ENCODE measurements at places on chromosomes 1 and 21. TPM values are rescaled to one million over a fixed set of nuclear protein-coding genes. Genes with fewer than 3 reads are reported as not detected.

DNA sequence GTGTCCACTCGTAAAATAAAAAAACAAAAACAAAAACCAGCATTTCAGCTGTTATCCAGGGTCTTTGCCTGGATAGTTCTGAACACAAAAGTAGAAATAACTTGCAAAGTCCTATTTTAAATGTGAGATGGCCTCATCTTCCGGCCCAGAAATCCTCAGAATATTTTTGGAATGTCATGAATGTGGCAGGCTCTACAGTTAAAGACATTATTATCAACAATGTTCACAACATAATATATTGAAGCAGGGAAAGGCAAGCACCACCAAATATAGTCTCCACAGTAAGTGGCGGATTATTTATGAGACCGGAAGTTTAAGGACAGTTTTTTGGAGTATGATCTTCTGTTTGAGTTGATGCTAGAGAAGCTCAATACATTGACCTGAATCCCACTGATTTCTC is 1.2 kb upstream of the C1orf198 start:
- H3K4me3 ChIP-seq: peak overlapping the region; percentile 74
- DNase-seq: no peak
- H3K4me1 ChIP-seq: peaks cover 43% of the 10 kb centered on the region
- no peaks in the 10 kb centered on the region for H3K27me3 ChIP-seq
- H3K36me3 ChIP-seq: peaks cover 32% of the 10 kb centered on the region

- no peak overlapping the region for H3K4me3 ChIP-seq
- H3K36me3 ChIP-seq: no peaks in the 10 kb centered on the region
- H3K4me1 ChIP-seq: peaks cover 73% of the 10 kb centered on the region
- no peak for DNase-seq
- H3K27me3 ChIP-seq: no peaks in the 10 kb centered on the region
- peak overlapping the region; percentile 95 for H3K27ac ChIP-seq
Observed at GRCh38 chr1:39642796-39643195, 3.4 kb upstream of the HEYL start.

DNA sequence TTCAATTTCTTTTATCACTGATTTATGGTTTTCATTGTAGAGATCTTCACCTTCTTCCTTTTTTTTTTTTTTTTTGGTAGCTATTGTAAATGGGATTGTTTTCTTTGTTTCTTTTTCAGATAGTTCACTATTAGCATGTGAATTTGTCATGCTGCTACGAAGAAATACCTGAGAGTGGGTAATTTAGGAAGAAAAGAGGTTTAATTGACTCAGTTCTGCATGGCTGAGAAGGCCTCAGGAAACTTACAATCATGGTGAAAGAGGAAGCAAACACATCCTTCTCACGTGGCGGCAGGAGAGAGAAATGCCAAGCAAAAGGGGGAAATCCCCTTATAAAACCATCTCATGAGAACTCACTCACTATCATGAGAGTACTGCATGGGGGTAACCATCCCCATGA is 66.4 kb downstream of the DAB1 start:
- H3K27me3 ChIP-seq: no peaks in the 10 kb centered on the region
- H3K4me3 ChIP-seq: no peak overlapping the region
- peaks cover 1% of the 10 kb centered on the region for H3K36me3 ChIP-seq
- no peak for DNase-seq
- H3K27ac ChIP-seq: no peak overlapping the region

- no peaks in the 10 kb centered on the region for H3K36me3 ChIP-seq
- DNase-seq: no peak
- no peaks in the 10 kb centered on the region for H3K27me3 ChIP-seq
- peak within 1 kb of the TSS; percentile 62 for H3K4me3 ChIP-seq
Observed at GRCh38 chr1:62318756-62319544, at the start of gene KANK4. KANK4 (minus strand) TSS chr1:62319434; CDS start chr1:62281564, 37,870 bp downstream.

GRCh38 chr1:198445872-198446271 is 94.6 kb downstream of the ATP6V1G3 start:
- peaks cover 38% of the 10 kb centered on the region for H3K4me1 ChIP-seq
- no peaks in the 10 kb centered on the region for H3K36me3 ChIP-seq
- H3K27me3 ChIP-seq: no peaks in the 10 kb centered on the region
- no peak overlapping the region for H3K27ac ChIP-seq

DNA sequence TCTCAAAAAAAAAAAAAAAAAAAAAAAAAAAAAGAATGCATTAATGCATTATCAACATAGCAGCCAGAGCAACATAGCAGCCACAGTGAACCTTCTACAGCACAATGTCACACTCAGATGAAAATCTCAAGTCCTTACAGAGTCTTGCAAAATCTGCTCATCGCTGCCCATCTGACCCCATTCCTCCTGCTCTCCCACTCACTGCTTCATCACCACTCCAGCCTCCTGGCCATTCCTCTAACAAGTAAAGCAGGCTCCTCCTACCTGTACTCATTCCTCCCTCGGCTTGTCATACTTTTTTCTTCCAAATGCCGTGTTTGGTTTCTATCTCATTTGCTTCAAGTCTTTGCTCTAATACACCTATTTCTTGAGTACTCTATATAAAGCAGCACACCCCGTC is 29.5 kb downstream of the BRINP2 start:
- DNase-seq: no peak
- H3K4me3 ChIP-seq: no peak overlapping the region
- peaks cover 17% of the 10 kb centered on the region for H3K27me3 ChIP-seq
- no peak overlapping the region for H3K27ac ChIP-seq
- no peaks in the 10 kb centered on the region for H3K36me3 ChIP-seq

DNA sequence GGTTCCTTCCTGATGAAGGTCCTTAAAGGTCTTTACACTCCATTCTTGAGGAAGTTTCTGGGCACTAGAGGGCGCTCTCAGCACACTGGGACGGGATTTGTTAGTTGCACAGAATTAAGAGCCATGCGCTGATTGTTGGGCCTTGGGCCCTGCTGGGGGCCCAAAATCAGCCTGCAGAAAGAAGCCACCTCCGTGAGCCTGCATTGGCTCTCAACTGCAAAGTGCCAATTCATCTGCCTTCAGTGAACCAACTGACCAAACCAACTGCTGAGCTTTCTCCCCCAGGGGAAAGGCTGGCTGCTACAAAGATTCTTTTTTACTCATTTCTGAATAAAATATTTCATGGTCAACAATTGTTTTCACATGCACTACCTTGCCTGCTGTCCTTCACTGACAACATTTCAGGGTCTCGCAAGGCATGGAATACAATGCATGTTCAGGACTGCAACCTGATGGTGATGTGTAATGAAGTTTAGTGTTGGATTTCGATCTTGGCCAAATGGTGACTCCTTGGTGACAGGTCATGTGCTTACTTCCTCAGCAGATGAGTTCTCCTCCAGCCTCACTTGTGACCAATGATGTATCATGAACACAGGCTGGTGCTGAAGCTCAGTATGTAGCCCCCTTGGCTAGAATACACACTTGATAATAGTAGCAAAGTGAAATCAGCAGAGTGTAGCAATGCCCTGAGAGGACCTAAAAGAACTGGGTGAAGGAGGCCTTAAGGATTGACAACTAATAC is 45.7 kb upstream of the PRDX6 start:
- peaks cover 24% of the 10 kb centered on the region for H3K4me1 ChIP-seq
- no peak for DNase-seq
- no peaks in the 10 kb centered on the region for H3K27me3 ChIP-seq
- no peak overlapping the region for H3K4me3 ChIP-seq

DNA sequence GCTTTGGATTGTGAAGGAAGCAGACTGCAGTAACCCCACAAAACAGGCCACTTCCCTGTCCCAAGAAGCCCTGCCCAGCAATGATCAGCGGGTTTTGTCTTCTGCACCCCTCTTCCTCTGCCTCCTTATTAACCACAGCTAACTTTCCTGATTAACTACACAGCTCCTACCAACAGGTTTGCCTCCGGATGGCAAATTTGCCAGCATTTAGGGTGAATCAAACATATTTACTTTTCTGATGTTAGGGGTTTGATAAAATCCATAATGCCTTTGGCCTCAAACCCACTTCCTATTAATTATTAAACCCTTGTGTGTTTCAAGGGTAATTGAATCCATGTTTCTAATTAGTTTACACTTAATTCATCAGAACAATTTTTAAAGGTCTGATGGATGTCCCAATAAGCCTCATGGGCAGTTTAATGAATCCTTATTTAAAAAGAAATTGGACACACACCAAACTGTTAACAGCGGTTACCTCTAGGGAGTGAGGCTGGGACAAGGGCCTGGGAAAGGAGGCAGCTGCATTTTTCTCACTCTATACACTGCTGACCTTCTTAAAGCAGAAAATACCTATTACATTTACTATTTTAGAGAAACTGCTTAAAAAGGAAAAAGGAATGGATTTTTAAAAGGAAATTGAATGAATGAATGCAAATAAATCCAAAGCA is 91.9 kb downstream of the CSMD2 start:
- H3K27me3 ChIP-seq: no peaks in the 10 kb centered on the region
- DNase-seq: no peak
- no peaks in the 10 kb centered on the region for H3K4me1 ChIP-seq
- no peak overlapping the region for H3K4me3 ChIP-seq
- no peak overlapping the region for H3K27ac ChIP-seq
- no peaks in the 10 kb centered on the region for H3K36me3 ChIP-seq

DNA sequence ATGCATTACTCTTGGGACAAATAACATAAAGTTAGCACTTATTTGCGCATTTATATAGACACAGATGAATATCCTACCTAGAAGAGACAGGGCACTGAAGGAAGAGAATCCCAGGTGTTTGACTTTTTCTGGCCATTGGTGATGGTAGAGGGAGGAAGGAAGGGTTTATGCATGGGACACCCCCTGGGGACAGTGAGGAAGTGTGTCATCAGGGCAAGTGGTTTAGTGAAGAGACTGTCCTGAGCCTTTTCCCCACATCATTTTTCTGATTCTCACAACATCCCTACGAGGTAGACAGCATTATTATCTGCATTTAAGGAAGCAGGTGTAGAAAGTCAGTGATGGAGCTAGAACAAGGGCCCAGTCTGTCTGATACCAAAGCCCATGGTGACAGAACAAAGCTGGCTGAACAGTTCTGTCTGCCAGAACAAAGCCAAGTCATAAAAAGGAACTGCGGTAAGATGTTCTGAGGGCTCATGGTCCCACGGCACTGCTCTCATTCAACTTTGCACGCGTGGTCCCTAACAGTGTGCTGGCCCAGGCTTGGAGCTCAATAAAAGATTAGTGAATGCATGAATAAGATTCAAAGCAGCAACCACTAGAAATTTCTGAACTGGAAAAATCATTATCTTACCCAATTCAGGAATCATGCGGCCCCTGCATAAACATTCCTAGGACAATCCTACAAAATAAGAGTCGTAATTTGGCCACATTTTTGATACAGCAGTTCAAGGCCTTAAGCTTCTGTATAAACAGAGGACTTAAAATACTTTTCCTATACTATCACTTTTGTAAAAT is 12.2 kb upstream of the CDC42BPA start:
- no peak for DNase-seq
- H3K27me3 ChIP-seq: no peaks in the 10 kb centered on the region
- no peaks in the 10 kb centered on the region for H3K36me3 ChIP-seq
- peaks cover 6% of the 10 kb centered on the region for H3K4me1 ChIP-seq
- no peak overlapping the region for H3K4me3 ChIP-seq

GRCh38 chr1:244296447-244296846 is 155.3 kb downstream of the ADSS2 start:
- no peak overlapping the region for H3K27ac ChIP-seq
- no peaks in the 10 kb centered on the region for H3K27me3 ChIP-seq
- H3K4me3 ChIP-seq: no peak overlapping the region
- peak; percentile 28 for DNase-seq
- peaks cover 6% of the 10 kb centered on the region for H3K4me1 ChIP-seq

DNA sequence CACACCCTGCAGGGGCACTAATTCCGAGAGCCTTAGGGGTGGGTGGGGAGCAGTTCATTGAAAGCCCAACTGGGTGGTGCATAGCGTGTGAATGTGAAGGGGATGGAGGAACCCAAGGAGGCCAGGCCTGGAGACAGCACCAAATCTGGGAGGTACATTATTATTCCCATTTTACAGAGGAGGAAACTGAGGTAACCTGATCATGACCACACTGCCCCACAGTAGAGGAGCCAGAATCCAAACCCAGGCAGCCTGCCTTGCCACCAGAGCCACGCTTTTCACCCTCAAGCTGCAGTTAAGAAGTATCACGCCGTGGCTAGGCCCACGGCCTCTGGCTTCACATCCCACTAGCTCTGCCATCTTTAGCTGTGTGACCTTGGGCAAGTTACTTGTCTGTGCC is 633 bp upstream of the BSND start:
- H3K4me3 ChIP-seq: no peak overlapping the region
- no peaks in the 10 kb centered on the region for H3K36me3 ChIP-seq
- H3K27me3 ChIP-seq: peaks cover 25% of the 10 kb centered on the region
- DNase-seq: no peak
- peaks cover 9% of the 10 kb centered on the region for H3K4me1 ChIP-seq

- peaks cover 48% of the 10 kb centered on the region for H3K27me3 ChIP-seq
- DNase-seq: no peak
- no peak overlapping the region for H3K4me3 ChIP-seq
Observed at GRCh38 chr21:44379991-44380865, 26.8 kb downstream of the TRPM2 start.

GRCh38 chr21:39800311-39800710 is 55.3 kb downstream of the IGSF5 start:
- no peaks in the 10 kb centered on the region for H3K36me3 ChIP-seq
- no peak for DNase-seq
- H3K27ac ChIP-seq: no peak overlapping the region
- no peaks in the 10 kb centered on the region for H3K27me3 ChIP-seq
- H3K4me3 ChIP-seq: no peak overlapping the region

- H3K27me3 ChIP-seq: no peaks in the 10 kb centered on the region
- H3K4me1 ChIP-seq: peaks cover 4% of the 10 kb centered on the region
- no peak for DNase-seq
- H3K36me3 ChIP-seq: no peaks in the 10 kb centered on the region
- no peak overlapping the region for H3K27ac ChIP-seq
Observed at GRCh38 chr1:46166521-46167462, 8.1 kb upstream of the TSPAN1 start.

DIO1 gene
- total RNA-seq: not detected

PSMA5 gene
- total RNA-seq: 90.5 TPM

LCE1F gene
- not detected for total RNA-seq

SDC3 gene
- 46.8 TPM for total RNA-seq

SLAMF9 gene
- not detected for total RNA-seq

PTPRC gene
- not detected for total RNA-seq

SELENBP1 gene
- total RNA-seq: 11.1 TPM

FCAMR gene
- not detected for total RNA-seq

SUSD4 gene
- 0.85 TPM for total RNA-seq

TLCD4 gene
- 2.4 TPM for total RNA-seq

CCDC190 gene
- total RNA-seq: 1.5 TPM

S100A7A gene
- total RNA-seq: not detected

C4BPB gene
- total RNA-seq: not detected

RBM11 gene
- total RNA-seq: not detected

ANKRD34A gene
- 2.0 TPM for total RNA-seq

CA6 gene
- total RNA-seq: not detected

LIPI gene
- not detected for total RNA-seq

INPP5B gene
- 18.7 TPM for total RNA-seq

LYPD8 gene
- not detected for total RNA-seq
